ENCODE measurements at places on chromosomes 2 and 18.
A peak's percentile ranks its signal among the peaks of the same experiment; 100 is the strongest.

- no peak for DNase-seq
- no peak overlapping the region for H3K27ac ChIP-seq
- H3K4me3 ChIP-seq: no peak overlapping the region
- H3K36me3 ChIP-seq: no peaks in the 10 kb centered on the region
- H3K4me1 ChIP-seq: no peaks in the 10 kb centered on the region
Observed at GRCh38 chr2:140990416-140990815, 1140.4 kb downstream of the LRP1B start.

- no peak overlapping the region for H3K4me3 ChIP-seq
- H3K36me3 ChIP-seq: no peaks in the 10 kb centered on the region
- no peak overlapping the region for H3K27ac ChIP-seq
- H3K27me3 ChIP-seq: peaks cover 3% of the 10 kb centered on the region
- peaks cover 25% of the 10 kb centered on the region for H3K4me1 ChIP-seq
Observed at GRCh38 chr2:31236433-31237205, 2.7 kb downstream of the EHD3 start.

- DNase-seq: no peak
- no peak overlapping the region for H3K27ac ChIP-seq
- no peak overlapping the region for H3K4me3 ChIP-seq
- peaks cover 29% of the 10 kb centered on the region for H3K36me3 ChIP-seq
- H3K27me3 ChIP-seq: no peaks in the 10 kb centered on the region
Observed at GRCh38 chr2:173107629-173108022, 32.0 kb downstream of the MAP3K20 start.

DNA sequence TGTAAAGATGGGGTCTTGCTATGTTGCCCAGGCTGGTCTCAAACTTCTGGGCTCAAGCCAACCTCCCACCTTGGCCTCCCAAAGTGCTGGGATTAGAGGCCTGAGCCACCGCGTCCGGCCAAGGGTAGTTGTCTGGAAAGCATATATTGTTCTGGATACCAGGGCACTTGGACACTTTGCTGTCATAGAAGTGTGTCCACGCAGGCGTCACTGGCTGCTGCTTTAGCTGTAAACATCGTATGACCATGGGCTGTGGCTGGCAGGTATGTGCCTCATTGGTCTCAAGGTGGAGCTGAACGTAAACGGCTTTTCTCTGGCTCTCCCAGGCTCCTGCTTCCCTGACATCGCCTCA, 3.2 kb upstream of the GPR35 start:
- no peaks in the 10 kb centered on the region for H3K36me3 ChIP-seq
- peak overlapping the region; percentile 95 for H3K27ac ChIP-seq
- no peaks in the 10 kb centered on the region for H3K27me3 ChIP-seq
- peak; percentile 45 for DNase-seq
- H3K4me3 ChIP-seq: peak overlapping the region; percentile 80

GRCh38 chr2:150144546-150145298, 342.7 kb downstream of the RND3 start:
- no peak for DNase-seq
- H3K27me3 ChIP-seq: no peaks in the 10 kb centered on the region
- H3K36me3 ChIP-seq: no peaks in the 10 kb centered on the region
- H3K4me3 ChIP-seq: no peak overlapping the region
- H3K4me1 ChIP-seq: no peaks in the 10 kb centered on the region

DNA sequence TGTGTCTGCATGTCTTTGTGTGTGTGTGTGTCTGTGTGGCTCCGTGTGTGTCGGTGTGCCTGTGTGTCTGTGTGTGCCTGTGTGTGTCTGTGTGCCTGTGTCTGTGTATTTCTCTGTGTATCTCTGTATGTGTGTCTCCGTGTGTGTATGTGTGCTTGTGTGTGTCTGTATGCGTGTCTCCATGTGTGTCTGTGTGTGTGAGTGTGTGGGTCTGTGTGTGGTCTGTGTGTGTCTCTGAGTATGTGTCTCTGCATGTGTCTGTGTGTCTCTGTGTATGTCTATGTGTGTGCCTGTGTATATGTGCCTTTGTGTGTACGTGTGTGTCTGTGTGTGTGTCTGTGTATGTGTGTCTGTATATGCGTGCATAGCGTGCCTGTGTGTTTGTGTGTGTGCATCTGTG, 45.2 kb downstream of the MYCN start:
- no peak overlapping the region for H3K27ac ChIP-seq
- H3K4me3 ChIP-seq: no peak overlapping the region
- DNase-seq: no peak
- H3K36me3 ChIP-seq: no peaks in the 10 kb centered on the region
- no peaks in the 10 kb centered on the region for H3K4me1 ChIP-seq
- H3K27me3 ChIP-seq: no peaks in the 10 kb centered on the region

DNA sequence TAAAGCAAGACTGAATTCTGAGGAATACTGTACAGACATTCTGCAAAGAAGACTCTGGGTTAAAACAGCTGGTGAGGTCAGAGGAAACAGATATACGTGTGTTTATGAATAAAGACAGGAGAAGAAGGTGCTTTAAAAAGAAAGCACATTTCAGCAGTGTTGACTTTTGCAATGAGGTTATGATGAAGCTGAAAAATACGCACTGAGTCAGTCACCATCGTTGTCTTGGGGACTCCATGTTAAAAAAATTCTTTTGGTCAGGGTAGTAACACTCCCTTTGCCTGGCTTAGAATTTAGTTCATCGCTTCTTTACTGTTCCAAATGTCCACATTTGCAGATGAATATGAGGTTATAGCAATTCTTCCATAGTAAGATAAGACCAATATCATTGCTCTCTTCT, 1049.0 kb downstream of the TSN start:
- H3K27me3 ChIP-seq: no peaks in the 10 kb centered on the region
- DNase-seq: no peak
- no peaks in the 10 kb centered on the region for H3K4me1 ChIP-seq
- H3K36me3 ChIP-seq: peaks cover 9% of the 10 kb centered on the region
- no peak overlapping the region for H3K27ac ChIP-seq
- H3K4me3 ChIP-seq: no peak overlapping the region

DNA sequence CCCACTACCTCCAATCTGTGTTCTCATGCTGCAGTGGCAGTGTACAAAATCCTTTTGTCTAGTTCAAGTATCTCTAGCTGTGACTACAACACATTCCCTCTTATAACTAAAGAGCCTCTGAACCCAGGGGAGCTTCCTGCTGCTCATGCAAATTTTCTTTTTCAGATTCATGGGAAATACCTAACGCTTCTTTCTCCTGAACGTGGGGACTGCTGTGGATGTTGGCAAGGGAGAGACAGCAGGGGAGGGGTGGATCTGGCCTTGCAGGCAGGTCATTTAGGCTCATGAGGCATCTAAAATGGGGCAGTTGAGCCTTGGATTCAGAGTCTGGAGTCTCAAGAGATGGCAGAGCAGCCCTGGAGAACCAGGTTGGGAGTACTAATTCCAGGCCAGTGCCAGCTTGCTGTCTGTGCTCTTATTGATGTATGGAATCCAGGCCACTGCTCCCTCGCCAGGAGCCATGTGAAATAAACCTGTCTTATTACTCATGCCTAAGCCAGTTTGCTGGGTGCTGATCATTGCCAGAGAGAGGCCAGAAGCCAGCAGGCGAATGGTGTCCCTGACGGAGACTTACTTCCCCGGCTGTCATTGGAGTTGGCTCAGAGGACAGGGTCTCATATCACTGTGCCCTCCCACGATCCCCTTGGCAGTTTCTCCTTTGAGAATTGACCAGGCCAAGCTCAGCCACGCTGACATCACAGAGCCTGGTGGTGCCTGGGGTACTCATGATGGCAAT, 29.2 kb upstream of the TNP1 start:
- H3K4me1 ChIP-seq: no peaks in the 10 kb centered on the region
- DNase-seq: no peak
- H3K27me3 ChIP-seq: peaks cover 8% of the 10 kb centered on the region
- H3K4me3 ChIP-seq: no peak overlapping the region
- H3K27ac ChIP-seq: no peak overlapping the region

GRCh38 chr2:164810843-164811242, 30.8 kb downstream of the COBLL1 start:
- no peak overlapping the region for H3K4me3 ChIP-seq
- no peaks in the 10 kb centered on the region for H3K36me3 ChIP-seq
- no peak overlapping the region for H3K27ac ChIP-seq
- DNase-seq: no peak
- no peaks in the 10 kb centered on the region for H3K27me3 ChIP-seq

GRCh38 chr18:7876354-7877104, 309.4 kb downstream of the PTPRM start:
- no peak for DNase-seq
- H3K4me3 ChIP-seq: no peak overlapping the region
- peaks cover 3% of the 10 kb centered on the region for H3K27me3 ChIP-seq
- no peak overlapping the region for H3K27ac ChIP-seq

DNA sequence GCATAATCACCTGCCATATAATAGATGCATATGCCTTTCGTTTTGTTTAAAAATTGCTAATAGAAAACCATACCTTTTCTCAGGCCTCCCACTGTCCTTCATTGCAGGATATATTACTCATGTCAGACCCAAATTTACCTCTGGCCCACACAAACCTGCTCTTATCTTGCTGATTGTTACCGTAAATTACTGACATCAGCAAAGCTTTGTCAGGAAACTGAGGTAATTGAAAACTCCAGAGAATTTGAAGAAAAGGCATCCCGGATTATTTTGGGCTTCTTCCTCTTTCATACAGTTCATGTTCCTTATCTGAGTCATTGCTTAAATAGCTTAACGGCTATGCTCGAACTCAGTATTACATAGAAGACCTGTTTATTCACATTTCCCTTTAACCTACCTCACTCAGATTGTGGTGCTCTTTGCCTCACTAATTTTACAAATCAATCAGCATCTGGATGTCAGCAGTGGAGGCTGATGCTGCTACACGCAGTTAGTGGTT, 145.7 kb downstream of the ZEB2 start:
- H3K4me1 ChIP-seq: peaks cover 65% of the 10 kb centered on the region
- peaks cover 2% of the 10 kb centered on the region for H3K27me3 ChIP-seq
- H3K27ac ChIP-seq: no peak overlapping the region
- H3K36me3 ChIP-seq: no peaks in the 10 kb centered on the region
- no peak for DNase-seq

Data from natural killer cell treated with Interleukin-12 subunit alpha and Interleukin-12 subunit beta and Interleukin-15 and Interleukin-18, amount 100 ng/mL, for 72 hours (primary cell).